Activated T-helper 1 cell treated with anti-CD3 and anti-CD28 coated beads, Interleukin-2, amount 50 U/mL, for 16 hours (primary cell): ENCODE measurements at places on chromosomes 13 and 19.

DNA sequence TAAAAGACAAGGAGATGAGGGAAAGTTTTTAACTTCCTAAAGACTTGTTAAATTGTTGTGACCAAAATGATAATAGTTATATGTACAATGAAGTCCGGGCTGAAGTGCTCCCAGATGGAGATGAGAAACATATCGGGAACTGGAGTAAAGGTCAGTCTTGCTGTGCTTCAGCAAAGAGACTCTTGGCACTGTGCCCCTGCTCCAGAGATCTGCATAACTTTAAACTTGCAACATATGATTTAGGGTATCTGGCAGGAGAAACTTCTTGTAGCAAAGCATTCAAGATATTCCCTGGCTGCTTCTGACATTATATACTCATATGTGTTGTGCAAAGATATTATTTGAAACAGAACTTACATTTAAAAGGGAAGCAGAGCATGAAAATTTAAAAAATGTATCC, 786.6 kb upstream of the SLITRK6 start:
- no peak for DNase-seq

DNA sequence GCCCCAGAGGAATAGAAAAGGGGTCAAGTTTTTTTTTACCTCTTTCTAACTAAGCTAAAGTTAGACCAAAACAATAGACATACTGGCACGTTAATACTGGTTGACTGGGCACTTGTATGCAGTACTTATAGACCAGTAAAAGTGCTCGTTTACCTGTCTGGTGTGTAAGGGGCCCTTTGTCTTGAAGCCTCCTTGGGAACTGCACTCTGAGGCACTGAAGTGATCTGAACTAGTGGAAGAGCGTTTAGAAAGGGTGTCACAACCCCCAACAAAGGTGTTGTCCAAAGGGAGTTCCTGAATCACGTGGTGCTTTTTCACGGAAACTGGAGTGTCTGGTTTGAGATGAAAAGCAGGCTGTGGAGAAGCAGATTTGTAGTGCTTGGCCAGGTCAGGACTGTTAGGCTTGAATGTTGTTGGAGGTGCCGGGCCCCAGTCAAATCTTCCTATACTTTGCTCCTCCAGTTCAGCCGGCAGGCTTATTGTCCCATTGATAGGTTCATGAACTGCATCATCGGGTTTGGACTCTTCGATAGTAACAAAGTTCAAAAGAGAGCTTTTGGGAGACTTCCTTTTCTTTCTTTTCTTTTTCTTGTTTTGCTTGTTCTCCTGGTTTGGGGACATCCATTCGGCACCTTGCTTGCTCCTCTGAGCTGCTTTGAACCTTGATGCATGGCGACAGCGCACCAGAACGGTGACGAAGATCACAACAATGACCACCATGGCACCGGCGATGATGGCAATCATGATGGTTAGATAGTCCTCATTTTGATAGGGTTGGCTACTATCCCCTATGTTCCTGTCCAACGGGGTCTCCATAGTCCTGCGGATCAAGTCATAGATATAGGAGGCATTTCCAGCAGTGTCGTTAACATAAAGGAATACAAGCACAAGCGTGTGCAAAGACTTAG, 4.6 kb downstream of the PCDH9 start:
- no peak for DNase-seq

DNA sequence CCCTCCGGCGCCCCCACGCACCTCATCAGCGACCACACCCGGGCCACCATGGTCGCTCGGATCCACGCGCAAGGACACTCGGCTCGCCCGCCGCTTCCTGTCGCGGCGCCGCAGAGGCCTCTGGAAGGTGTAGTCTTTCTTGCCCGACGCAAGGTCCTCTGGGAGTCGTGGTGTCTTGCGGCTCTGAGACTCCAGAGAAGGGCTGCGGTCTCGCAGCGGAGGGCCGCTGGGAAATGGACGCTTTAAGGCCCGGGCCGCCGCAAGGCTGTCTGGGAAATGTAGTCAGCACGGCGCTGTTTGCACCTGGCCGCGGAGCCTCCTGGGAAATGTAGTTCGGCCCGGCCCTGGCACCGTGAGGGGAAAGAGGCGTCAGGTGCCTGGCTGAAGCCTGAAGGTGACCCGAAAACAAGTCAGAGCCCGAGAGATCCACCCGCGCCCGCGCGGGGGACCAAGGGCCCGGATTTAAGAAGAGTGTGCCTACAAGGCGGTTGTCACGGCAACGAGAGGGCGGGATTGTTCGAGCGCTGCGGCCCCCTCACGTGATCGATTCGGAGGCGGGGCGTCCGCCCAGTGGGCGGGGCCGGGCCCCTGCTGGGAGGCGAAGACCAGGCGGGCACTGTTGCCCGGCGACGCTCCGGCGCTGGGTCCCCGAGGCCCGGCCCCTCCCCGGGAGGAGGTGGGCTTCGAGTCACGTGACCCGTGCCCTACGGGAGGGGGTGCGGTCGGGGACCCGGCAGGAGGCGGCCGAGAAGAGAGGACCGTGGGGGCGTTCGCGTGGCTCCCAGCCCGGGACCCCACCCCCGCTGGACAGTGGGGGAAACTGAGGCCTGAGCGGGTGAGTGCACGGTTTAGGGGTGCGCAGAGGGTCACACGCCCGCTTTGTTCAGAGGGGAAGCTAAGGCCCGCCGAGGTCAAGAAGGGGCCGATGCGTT, at the start of the genes HSD11B1L and MICOS13:
HSD11B1L (plus strand) TSS at position 591 of the 932 bp plus-strand sequence. CDS start 3,806 bp downstream, outside the sequence.
MICOS13 (minus strand) TSS at position 80 of the 932 bp plus-strand sequence; CDS start at position 50, 30 bp downstream.
- DNase-seq = peak; percentile 96

DNA sequence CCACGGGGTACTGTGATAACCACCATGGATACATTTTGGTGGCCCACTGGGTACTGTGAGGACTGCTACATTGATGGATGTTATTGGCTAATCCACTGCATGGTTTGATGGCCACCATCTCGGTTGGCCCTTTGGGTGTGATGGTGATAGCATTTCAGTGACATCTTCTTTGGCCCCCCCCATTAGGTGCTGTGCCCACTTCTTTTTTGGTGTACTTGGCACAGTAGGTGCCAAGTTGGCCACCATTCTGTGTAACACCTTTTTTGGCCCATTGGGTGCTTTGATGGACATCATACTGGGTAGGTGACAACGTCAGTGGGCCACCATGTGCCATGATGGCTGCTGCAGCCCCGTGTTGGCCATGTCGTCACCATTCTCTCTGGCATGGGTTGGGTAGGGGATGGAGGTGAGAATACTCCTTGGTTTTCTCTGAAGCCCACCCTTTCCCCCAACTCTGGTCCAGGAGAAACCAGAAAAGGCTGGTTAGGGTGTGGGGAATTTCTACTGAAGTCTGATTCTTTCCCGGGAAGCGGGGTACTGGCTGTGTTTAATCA, 9.2 kb downstream of the FOXA3 start:
- no peak for DNase-seq

- no peak for DNase-seq
These were observed 16.7 kb upstream of the PLPP2 start for GRCh38 chr19:307793-308420.

DNA sequence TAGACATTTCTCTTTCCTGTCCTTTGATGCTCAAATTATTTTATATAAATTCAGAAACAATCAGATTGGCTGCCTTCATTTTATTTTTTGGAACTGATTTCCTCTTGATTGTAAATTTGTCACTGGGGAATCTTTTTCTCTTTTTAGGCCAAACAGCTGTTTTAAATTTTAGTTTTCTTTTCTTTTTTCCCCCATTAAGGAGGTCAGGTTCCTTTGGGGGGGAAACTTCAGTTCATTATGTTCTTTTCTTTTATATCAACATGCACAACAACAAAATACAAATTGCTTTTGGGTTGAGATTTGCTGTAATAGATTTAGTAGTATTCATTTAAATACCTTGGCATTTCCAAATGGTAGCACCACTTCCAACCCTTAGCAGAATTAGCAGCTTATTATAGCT, 264.8 kb upstream of the SPRY2 start:
- no peak for DNase-seq

DNA sequence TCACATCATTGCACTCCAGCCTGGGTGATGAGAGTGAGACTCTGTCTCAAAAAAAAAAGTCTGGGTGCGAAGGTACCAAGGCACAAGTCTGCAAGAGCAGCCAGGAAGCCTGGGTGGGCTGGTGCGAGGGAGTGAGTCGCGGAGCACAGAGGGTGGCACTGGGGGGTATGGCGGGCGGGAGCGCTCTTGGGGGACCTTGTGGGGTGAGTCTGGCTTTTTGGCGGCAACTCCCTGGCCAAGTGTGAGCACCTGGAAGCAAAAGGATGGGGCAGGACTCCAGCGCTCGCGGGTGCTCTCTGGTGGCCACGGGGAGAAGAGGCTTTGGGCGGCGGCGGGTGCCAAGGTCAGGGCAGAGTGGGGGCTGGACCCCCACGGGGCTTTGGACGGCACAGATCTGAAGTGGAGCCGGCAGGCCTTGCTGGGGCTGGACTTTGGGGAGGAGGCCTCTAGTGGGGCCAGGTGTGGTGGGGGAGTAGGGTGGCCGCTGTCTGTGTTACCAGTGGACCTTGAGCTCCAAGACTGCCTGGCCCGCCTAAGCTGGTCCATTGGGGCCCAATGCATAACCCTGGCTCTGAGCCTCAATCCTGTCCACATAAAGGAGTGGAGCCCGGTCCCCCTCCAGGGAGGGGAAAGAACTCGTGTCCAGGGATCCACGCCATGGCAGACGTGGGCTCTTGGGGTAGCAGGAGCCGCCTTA, 1.6 kb downstream of the P2RY11 start:
- DNase-seq = peak; percentile 52
